ENCODE measurements at places on chromosomes 12 and 14. TPM values are rescaled to one million over a fixed set of nuclear protein-coding genes. Genes with fewer than 3 reads are reported as not detected.

GRCh38 chr14:31000629-31001338, 24.7 kb upstream of the AP4S1 start:
- DNase-seq: no peak

CDH24 gene
- total RNA-seq: 3.7 TPM

OR4E2 gene
- total RNA-seq: not detected

DNA sequence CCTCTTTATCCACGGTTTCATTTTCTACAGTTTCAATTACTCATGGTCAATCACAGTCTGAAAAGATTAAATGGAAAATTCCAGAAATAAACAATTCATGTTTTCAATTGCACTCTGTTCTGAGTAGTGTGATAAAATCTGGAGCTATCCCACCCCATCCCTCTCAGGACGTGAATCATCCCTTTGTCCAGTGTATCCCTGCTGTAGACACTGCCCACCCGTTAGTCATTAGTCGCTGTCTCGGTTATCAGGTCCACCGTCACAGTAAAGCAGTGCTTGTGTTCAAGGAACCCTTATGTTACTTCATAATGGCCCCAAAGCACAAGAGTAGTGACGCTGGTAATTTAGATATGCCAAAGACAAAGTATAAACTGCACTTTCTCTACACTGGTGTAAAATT, 141.0 kb upstream of the LMNTD1 start:
- no peak for DNase-seq

GRCh38 chr14:96095581-96096476, 56.7 kb downstream of the C14orf132 start:
- DNase-seq: no peak

DNA sequence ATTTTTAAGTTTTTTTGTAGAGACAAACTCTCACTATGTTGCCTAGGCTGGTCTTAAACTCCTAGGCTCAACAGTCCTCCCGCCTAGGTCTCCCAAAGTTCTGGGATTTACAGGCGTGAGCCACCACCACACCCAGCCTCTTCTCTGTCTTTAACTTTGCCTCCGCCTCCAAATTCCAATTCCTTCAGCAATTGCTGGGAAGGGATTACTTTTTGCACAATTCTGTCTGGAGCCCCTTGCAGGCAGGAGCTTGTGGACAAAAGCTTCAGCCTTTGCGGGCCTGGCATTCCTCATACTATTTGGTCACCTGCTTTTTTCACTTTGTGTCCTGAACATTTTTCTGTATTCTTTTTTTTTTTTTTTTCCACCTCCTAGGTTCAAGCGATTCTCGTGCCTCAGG, 26.0 kb downstream of the SH2B3 start:
- DNase-seq: no peak

DNA sequence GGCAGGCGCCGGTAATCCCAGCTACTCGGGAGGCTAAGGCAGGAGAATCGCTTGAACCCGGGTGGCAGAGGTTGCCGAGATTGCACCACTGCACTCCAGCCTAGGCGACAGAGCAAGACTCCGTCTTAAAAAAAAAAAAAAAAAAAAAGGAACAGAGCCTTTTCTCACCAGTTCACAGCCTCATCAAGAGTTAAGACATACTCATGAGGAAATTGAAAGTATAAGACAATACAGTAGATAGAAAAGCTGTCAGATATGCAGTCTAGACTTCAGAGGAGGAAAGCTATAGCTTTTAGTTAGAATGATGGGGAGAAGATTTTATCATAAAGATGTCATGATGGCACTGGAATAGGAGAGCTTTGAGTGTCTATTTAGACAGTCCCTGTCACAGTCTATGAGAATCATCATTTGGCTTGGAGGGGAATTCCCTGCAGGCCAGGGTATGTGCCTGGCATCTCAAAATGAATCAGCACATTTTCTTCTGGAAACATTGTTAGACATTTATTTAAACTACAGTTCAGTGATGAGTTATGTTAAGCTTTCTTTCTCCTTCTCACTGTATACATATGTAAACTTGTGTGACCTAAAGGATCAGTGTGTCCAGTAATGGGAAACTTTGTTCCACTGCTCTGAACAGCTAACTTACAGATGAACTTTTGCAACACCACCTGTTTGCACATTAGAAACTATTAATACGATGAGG, 2.9 kb upstream of the RAB35 start:
- DNase-seq: peak; percentile 58

DNA sequence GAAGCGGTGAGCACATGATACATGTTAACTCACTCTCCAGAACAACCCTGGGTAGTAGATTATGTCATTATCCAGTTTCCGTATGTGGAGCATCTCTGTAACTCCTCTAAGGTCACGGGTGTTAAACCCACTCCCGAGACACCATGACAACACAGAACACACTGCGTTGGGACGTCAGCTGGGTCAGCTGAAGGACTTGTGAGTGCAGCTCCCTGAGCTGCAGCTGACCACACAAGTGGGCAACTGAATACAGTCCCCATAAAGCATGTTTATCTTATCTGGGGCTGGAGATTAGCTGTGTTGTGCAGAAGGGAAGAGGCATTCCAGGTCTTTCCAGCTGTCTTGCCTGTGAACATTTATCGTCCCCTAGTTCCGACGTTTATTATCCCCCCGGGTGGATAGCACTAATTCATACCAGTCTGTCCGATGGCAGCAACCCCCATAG, 211.5 kb downstream of the CHST11 start:
- no peak for DNase-seq

- no peak for DNase-seq
These were observed 49.5 kb downstream of the GPR137C start for GRCh38 chr14:52602131-52602530.

GRCh38 chr12:125065021-125065918, at the start of gene AACS:
Gene AACS, plus strand, starts transcription at chr12:125065435. Its CDS starts 150 bp downstream, at chr12:125065585.
- DNase-seq: peak; percentile 66

- DNase-seq: no peak
These were observed 210.6 kb downstream of the ADGRD1 start for GRCh38 chr12:131164096-131164872.
